NB4 (cell line): ENCODE measurements at places on chromosomes 7 and 10.

GRCh38 chr7:22996470-22996869 is 17.5 kb downstream of the HYCC1 start:
- DNase-seq = no peak

DNA sequence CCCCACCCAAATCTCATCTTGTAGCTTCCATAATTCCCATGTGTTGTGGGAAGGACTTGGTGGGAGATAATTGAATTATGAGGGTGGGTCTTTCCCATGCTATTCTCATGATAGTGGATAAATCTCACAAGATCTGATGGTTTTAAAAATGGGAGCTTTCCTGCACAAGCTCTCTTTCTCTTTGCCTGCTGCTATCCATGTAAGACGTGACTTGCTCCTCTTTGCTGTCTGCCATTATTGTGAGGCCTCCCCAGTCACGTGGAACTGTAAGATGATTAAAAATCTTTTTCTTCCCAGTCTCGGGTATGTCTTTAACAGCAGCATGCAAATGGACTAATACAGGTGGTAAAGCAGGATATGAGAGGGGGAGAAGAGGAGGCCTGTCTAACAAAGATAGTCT is 88.3 kb downstream of the TMEM106B start:
- DNase-seq = no peak

- DNase-seq = no peak
These were observed 505.1 kb upstream of the FOXK1 start for GRCh38 chr7:4177001-4177400.

DNA sequence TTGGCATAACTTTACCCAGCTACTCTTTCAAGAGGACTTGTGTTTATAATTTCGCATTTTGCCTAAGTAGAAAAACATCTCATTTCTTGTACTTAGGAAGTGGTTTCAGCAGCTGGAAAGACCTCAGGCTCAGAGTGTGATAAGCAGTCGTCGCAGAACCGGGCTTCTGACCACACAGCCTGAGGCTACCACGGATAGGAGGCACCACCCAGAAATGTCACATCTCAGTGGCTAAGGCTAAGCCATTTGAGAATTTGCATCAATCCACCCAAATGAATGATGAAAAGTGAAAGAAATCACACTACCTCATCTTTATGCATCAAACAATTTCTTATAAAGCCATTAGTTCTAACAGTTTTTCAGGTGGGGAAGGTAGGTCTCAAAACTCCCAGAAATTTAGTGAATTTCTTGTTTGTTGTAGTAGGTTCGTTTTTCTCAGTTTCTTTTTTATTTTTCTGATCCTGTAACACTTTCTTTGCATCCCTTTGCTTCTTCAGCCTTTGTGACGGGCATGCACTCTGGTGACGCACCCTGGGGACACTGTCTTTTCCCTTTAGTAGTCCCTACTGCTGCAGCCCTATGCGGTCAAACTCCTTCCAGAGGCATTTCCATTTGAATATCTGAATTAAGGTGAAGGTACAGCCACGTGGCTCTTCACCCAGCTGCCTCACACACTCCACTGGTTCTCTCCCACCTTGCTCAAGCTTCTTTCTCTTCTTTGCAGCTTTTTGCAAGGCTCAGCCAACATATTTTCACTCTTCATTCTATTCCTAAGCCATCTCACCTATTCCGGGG is 68.5 kb downstream of the MAP3K8 start:
- DNase-seq = peak; percentile 75

DNA sequence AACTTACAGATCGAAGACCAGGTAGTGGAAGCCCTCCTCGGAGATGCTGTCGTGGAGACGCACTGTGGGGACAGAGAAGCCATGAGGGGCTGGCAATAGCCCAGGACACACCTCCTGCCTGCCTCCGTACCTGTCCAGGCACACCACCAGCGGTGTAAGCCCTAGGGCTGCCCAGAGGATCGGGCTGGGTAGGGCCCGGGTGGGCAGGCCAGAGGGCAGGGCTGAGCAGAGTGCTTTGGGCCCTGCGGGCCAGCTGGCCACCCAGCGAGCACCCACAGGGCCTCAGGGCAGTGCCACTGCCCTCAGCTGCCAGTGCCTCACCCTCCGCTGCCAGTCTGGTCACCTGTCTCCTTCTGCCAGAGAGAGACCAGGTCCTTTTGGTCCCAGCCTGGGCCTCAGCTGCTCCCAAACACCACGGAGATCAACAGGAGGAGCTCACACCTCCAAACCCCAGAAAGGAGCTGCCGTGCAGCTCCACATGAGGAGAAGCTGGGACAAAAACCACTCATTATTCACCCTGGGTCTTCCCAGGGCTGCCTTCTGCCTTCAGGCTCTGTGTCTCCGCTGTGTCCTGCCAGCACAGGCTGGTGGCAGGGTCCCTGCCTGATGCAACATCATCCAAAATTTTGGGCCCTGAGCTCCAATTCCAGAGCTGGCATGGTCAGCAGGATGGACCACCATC is 58.2 kb downstream of the YKT6 start:
- no peak for DNase-seq

- no peak for DNase-seq
These were observed 9.3 kb upstream of the AHR start for GRCh38 chr7:17289074-17289645.

GRCh38 chr10:131902211-131902610 is 1.4 kb downstream of the PPP2R2D start:
- peak; percentile 63 for DNase-seq

DNA sequence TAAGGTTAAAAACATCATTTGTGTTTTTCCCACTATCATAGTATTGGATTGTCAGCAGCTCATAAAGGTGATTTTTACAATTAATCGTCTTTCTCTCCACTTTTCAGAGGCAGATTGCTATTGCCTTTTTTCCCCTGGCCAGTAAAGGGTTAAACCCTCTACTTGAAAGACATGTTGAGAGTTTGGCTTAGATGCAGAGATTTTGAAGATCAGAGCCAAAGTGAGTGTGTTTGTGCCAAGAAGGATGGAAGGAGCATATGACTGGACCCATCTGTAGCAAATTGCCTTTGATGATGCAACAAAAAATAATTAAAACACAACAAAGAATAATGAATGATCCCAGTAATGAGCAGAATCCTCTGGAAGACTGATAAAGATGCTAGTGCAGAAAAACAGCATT is 373.1 kb downstream of the MALRD1 start:
- DNase-seq = no peak

- peak; percentile 73 for DNase-seq
These were observed 37.8 kb downstream of the DNAJB12 start for GRCh38 chr10:72316748-72317435.

DNA sequence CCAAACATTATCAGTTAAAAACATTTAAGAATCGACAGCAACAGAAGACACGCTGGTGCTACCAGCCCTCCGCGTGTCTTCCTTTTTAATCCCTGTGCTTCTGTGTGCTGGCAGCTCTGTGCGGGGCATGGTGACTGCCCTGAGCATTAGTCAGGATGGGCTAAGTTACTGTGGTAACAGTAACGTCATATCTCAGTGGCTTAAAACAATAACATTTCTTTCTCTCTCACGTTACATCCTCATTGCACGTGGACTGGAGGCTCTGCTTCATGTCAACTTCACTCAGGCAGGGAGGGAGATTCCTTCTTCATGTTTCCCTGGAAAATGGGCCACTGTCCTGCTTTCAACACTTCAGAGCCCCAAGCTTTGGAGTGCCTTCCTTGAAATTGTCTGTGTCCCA is 378.5 kb downstream of the CCSER2 start:
- no peak for DNase-seq

- DNase-seq = no peak
These were observed 16.1 kb downstream of the SNX10 start for GRCh38 chr7:26307791-26308190.

DNA sequence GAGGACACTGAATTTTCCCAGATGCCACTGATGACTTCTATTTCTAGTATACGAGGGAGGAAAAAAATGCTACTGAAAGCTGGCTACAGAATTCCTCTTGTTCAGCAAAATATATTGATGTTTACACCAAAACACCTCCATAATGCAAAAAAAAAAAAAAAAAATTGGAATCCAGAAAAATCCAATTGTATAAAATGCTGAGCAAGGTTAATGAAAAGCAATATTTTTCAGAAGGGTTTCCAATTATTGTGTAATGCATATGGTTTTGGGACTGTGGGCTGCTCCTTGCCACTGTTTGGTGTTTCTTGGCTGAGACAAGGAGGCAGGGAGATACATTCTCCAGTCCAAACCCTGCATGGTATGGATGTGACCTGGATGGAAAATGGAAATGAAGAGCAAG is 83.8 kb downstream of the LSM5 start:
- DNase-seq = no peak

GRCh38 chr7:23477962-23478866 is 7.9 kb upstream of the IGF2BP3 start:
- DNase-seq = no peak

DNA sequence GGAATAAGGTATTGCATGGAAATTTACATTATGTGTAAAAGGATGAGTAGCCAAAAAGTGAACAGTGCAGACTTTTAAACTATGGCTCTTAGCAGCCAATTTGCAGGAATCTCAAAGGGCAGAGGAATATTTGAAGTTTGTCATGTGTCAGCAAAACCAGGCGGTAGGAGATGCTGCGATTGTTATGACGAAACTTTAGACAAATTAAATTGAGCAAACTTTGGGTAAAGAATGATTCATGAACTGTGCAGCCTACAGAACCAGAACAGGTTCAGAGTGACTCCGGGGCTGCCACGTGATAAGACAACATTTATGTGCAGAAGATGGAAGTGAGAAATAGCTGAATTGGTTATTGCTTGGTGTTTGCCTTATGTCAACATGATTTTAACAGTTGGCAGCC is 39.2 kb upstream of the CCDC6 start:
- DNase-seq = no peak

GRCh38 chr7:17374654-17375053 is 76.2 kb downstream of the AHR start:
- no peak for DNase-seq

DNA sequence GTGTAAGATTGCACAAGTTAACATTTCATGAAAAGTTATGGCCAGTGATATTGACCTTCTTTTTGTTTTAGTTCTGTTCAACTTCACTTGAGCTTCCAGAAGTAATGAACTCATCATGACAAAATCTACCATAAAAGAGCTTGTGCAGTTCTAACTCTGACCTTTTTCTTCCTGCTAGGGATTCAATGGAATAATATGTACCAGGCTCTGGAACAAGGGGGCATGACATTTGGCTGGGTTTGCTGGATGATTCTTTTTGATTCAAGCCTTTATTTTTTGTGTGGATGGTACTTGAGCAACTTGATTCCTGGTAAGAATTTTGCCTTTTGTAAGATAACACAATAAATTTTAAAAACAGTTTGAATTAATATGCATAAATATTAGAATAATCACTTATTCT is 205.0 kb downstream of the ABCA13 start:
- DNase-seq = no peak

GRCh38 chr7:109256762-109257560 is 687.3 kb downstream of the DNAJB9 start:
- no peak for DNase-seq
